ENCODE measurements at places on chromosomes 2 and 18. TPM values are rescaled to one million over a fixed set of nuclear protein-coding genes. Genes with fewer than 3 reads are reported as not detected.

Gene GREB1L
- 6.9 TPM for total RNA-seq

Gene MYOM1
- 6.5 TPM for total RNA-seq

Gene FOXD4L1
- not detected for total RNA-seq

Gene UGT1A4
- not detected for total RNA-seq

Gene MC5R
- not detected for total RNA-seq

Gene ANKRD30BL
- total RNA-seq, result not detected

Gene CHRNG
- total RNA-seq, result not detected

- no peak for DNase-seq
Observed at GRCh38 chr2:68905116-68905515, 33.9 kb upstream of the BMP10 start.

GRCh38 chr2:46561731-46562450, 82.5 kb downstream of the TMEM247 start:
- no peak for DNase-seq

DNA sequence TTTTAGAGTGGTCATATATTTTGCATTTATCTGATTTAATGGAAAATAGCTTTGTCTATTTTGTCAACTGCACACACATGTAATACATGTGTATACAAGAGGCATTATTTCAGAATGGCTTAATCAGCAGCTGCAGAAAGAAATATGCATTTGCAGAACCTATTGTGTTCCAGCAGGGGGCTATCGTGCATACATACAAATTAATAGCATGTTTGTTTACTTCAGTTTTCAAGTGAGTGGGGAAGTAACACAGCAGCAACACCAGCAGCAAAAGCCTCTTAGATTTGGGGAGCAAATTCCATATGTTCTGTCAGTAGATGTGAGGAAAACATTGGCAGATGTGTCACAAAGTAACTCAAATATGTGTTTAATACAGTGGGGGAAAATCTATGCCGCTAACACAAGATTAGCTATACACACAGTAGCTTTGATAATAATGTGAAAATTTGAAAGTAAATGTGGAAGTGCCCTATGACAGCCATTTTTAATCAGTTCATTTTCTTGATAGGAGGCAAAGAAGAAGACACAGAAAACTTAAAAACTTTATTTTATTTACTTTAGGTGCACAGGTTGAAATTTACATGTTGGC, 218.1 kb downstream of the WDR7 start:
- no peak for DNase-seq

- no peak for DNase-seq
Observed at GRCh38 chr2:69102041-69102593, 89.1 kb downstream of the ANTXR1 start.

DNA sequence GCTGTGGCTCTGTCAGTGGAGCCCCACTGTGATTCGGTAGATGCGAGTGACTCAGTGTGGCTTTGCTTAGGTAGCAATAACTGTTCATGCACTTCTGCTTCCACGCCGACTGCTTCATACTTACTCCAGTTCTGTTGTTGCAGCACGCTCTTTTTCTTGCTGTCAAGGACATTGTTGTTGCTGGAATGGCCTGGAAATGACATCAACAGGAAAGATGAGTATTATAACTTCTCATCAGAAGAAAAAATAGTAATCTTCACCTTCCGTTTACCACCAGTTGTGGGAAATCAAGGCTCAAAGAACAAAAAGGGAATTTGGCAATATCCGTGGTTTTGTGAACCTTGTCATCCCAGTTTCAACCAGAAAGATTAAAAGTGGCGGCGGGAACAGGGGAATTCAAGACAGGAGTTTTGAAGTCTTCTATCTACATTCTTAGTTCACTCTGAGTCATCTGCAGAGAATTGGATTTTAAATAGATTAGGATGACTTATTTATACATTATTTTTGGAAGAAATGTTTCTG, 8.3 kb downstream of the TM4SF20 start:
- DNase-seq, result peak; percentile 16

DNA sequence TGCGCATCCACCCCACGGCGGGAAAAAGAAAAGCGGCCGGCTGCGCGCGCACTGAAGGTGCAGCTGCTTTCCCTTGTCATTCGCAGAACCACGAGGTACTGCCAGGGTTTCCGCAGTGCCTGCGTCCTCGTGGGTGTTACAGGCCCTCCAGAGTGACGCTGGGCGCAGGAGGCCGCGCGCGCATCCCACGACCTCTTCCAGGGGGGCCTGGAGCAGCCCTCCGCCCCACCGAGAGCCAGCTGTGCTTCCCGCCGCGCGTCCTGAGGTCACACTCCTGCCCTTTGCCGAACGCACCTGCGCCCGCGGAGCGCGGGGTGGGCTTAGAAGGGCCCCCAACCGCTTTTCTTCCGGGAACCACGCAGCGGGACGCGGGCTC, 378 bp upstream of the IAH1 start:
- DNase-seq, result no peak

DNA sequence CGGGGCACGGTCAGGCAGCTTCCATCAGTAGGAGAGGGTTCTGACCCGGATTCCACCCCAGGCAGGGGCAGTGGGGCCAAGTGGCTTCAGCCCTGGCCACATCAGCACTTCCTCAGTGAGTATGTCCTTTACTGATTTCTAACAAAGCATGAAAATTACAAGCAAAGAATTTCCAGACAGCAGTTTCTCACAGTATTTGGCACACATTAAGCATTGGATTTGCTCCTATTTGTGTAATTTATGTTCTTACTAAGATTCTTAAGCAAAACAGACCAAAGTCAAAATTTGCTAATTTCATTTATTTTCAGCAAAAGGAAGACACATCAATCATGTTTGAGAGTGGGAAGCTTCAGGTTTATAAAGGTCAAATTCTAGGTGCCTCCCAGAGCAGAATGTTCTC, 73.3 kb upstream of the NFATC1 start:
- no peak for DNase-seq

DNA sequence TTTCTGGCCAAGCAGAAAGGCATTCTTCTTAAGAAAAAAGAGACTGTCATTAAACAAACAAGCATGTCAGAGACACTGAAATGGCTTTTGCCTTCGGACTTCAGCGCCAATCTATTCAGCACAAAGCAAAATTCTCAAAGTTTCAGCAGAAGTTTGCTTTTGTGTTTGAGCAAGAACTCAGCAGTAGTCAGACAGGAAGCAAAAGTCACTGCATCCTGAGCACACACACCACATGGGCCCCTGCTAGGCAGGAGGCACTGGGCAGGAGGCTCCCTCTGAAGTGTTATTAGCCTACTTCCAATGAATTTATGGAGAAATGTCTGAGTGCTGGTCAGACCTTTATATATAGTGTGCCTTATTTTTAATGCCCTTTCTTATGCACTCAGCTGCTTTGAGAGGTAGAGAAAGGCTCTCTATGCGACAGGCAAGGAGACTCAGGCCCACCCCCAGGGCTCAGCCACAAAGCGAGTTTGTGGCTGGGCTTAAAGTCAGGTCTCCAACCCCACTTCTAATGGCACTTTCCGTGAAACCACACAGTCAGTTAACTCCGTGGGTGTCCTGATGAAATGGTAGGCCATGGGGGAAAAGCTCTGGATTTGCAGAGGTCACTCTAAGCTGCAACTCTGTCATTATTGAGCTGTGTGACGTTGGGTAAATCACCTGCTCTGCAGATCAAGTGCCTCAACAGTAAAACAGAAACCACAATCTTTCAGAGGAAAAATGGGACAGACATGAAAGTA, 161.0 kb upstream of the TMEM200C start:
- no peak for DNase-seq

DNA sequence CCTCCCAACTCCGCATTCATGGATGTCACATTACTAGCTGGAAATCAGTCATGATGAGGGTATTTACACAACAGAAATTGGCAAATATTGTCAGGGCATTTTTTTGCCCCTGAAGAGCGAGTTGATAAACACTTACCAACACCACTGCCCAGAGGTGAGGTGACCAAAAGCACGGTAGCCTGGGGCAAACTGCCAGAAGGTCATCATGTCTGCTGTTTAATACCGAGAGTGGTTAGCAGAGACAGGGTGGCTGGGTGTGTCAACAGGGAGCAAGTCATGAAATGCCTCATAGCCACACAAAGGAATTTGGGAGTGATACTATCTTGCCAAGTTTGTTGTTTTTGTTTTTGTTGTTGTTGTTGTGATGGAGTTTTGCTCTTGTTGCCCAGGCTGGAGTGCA, 37.0 kb upstream of the EPC2 start:
- no peak for DNase-seq

- no peak for DNase-seq
Observed at GRCh38 chr2:212176151-212176550, 362.5 kb downstream of the ERBB4 start.

DNA sequence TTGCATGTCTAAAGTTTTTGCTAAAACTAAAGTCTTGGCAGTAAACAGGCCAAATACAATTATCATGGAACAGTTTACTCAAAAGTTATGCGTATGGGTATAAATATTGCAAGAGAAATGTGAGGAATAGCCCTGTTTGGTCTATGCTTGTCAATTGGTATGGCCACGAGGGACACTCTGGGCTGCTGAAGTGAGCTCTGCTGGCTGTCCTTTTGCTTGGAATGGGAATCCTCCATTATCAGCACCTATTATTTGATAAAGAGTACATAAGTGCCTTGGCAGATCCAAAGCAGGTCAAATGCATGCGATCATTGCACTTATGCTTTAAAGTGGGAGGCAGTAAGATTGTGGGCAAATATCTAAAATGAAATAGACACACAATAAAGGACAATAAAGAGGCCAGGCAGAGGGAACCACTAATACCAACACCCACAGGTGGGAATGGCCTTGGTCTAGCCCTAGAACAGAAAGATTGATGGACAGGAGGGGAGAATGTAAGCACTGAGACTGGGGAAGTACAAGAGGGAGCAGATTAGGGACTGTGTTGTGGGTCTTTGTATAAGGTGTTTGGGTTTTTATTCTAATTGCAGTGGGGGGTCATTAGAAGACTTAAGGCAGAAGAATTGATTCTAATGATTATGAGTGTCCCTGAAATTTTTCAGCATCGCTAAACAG, 60.0 kb upstream of the NOSTRIN start:
- no peak for DNase-seq

DNA sequence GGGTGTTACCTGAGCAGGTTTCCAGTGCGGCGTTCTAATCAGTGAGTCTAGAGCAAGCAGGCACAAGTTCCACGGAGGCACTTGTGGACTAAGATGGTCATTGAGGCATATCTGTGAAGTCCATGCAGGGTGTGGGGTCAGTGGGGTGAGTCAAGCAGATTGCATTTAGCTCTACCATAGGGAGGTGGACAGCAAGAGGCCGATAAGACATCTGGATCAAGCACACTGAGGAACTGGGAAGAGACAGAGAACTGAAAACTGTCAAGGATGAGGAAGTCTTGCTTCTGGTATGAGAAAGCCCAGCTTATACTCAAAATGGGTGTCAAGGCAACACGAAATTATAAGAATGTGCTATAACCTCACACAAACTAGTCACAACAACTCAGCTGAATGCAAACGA, 61.2 kb upstream of the SLC39A10 start:
- no peak for DNase-seq

DNA sequence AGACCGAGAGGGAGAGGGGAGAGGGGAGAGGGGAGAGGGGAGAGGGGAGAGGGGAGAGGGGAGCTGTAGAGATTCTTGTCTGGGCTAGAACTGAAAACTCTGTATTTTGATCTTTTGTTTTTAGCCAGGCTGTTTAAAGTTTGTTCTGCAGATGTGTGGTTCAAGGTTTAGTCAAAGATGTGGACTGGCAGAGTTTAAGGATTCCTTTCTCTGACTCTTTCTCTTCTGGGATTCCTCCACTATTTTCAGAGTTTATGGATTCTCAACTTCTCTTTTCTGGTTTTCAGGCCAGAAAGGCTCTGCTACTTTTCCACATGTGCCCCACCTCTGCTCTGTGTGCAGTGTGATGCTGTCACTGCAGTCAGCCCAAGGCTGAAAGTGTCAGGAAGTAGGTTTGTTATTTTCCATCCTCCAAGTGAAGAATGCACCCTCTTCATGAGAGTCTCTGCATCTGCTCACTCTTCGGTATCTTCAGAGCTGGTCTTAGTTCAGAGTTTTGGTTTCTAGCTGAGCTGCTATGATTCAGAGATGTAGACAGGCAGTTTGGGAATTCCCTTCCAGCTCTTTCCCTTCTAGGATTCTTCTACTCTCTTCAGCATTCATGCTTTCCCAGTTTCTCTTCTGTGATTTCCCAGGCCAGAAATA, 130.9 kb upstream of the SMAD7 start:
- DNase-seq, result no peak

DNA sequence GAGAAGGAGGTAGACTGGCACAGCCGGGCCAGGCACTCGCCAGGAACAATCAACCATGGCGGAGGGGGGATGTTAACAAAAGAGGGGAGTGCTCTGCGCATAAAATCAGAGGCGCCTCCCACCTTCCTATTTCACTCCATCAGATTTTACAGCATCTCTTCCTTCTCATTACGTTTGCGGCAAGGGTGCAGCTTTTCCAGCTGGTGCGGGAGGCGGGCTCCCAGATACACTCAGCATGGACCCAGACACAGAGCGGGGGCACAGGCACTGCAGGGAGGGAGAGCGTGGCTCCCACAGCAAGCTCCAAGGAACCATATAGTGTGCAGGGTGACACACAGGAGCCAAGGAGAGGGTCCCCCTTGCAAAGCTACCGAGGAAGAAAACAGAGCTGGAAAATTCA, 176.3 kb downstream of the EIPR1 start:
- DNase-seq, result no peak

GRCh38 chr18:38198526-38198925, 632.9 kb upstream of the CELF4 start:
- no peak for DNase-seq

DNA sequence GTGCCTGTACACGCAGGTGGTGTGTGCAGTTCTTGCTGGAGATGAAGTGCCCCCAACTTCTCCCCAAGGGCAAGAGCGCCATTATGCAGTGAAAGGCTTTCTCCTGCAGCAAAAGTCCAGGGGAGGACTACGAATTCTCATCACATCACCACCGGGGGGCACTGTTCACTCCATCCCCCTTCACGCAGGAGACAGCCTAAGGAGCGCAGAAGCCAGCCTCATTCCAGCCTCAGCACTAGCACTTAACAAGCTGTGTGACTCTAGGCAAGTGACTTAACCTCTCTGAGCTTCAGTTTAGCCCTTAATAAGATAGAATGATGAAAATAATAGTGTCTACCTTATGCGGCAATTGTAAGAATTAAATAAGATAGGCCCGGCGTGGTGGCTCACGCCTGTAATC, 32.3 kb downstream of the DNMT3A start:
- DNase-seq, result peak; percentile 43

DNA sequence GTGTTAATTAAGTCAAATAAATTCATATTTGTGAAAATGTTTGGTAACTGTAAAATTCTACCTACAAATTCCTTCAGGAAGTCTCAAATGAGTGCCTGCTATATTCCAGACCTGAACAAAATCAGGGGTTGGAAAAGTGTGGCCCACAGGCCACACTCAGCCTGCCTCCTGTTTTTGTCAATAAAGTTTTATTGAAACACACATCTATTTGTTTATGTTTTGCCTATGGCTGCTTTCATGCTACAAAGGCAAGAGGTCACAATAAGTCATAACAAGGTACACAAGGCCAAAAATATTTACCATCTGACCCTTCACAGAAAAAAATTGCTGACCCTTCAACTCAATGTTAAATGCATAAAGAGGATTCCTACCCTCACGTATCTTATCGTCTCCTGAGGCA, 581.7 kb downstream of the ARHGAP15 start:
- no peak for DNase-seq

- DNase-seq, result no peak
Observed at GRCh38 chr18:27995770-27996502, 181.0 kb downstream of the CDH2 start.

GRCh38 chr2:150007815-150008430, 420.3 kb upstream of the MMADHC start:
- DNase-seq, result no peak

GRCh38 chr18:30945761-30946160, 96.8 kb downstream of the DSC3 start:
- DNase-seq, result no peak
